ENCODE measurements at places on chromosomes 2 and 18.

DNA sequence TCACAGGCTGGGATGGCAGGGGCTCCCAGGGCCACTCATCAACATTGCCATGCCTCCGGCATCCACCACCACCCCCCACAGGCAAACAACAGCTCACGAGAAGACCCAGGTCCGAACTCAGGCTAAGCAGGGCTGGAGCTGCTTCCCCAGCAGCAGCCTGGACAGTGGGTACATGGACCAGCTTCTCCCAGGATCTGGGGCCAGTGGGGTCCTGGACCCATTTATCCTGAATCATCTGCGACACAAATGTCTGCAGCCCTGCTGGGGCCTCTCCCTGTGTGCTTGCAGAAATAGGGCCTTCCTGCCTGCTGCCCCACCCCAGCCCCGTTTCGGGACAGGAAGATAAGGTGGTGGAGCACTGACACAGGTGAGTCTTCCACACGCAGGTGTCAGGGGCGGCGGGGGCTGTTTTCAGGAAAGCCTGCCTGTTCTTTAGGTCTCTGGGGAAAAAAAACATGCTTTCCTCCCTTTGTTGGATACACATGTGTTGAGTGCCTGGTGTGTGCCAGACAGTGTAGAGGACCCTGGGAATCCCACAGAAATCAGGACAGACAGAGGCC, 4.5 kb downstream of the PRLH start:
- no peak for DNase-seq

GRCh38 chr2:37676274-37676673, 4.8 kb upstream of the CDC42EP3 start:
- DNase-seq: no peak

DNA sequence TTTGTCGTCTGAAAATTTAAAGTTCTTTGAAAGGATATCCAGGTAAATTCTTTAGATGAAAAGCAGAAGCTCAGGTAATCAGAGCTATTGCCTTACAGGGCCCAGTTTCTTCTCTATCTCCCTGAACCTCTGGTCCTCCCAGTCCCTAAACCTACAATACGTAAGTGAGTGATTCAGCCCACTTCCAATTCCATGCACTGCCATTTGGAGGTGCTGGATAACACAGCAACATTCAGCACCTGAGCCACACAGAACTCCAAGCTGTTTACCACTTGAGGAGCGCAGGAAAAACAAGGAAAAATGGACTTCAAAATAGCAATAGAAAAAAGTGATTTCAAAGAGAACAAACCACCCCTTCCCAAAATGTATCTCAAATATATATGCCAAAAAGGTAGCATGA, 105.0 kb upstream of the DNAJC10 start:
- DNase-seq: no peak

- DNase-seq: peak; percentile 61
Measured at GRCh38 chr18:46632401-46633071, 24.5 kb downstream of the LOXHD1 start.

DNA sequence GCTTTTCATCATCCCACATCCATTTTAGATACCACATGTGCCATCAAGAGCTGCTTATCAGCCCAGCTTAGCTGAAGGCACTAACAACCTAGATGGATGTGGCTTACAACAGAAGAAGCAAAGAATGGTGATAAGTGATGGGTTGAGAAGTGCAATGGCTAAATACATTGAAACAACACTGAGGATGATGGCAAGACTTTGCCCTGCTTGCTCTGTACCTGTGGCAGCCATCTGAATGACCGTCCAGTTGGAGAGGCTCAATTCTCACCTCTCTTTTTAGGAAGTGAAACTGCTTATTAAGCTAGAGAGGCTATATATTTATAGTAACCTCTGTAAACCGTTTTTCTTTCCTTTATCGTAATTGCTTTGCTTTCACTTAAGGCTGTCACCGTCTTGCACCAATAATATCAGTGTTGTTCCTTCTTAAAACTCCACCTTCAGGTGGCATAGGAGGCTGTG, 5.7 kb downstream of the GPATCH11 start:
- DNase-seq: no peak

DNA sequence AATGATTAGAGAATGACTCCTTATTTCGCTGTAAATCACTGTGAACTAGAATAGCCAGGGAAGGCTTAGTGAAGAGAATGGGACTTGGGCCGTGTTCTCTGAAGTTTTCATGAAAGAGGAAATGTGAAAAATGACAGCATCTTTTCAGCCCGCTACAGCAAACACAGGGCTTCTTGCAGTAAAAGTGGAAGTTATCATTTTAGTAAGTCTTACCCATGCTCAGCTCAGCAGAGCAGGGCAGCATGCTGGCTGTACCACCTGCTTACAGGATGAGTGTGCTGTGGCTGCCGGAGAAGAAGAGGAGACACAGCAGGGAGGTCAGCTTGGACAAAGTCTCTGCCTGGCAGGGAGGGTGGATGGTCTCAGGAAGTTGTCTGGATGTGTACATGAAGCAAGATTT, 300.7 kb upstream of the DLGAP1 start:
- no peak for DNase-seq

DNA sequence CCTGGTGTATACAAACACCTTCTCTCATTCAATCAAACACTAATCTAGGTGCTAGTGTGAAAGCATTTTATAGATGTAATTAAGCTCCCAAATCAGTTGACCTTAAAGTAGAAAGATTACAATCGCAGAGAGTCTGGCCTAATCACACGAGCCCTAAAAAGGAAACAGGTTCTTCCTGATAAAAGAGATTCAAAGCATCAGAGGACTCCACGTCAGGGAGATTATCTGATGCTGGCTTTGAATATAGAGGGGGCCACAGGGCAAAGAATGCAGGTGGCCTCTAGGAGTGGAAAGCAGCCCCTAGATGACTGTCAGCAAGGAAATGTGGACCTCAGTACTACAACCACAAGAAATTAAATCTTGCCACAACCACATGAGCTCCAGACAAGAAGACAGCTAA, 28.2 kb upstream of the ZC3H15 start:
- no peak for DNase-seq

GRCh38 chr2:45329045-45329677, 281.9 kb downstream of the SRBD1 start:
- DNase-seq: peak; percentile 37

All from NCI-H1694 treated with DMSO at 0.1 percent for 48 hours (cell line).